ENCODE measurements at places on chromosomes 11 and 22.

- no peak for DNase-seq
These were observed 25.5 kb upstream of the DGKZ start for GRCh38 chr11:46321757-46322156.

- no peak for DNase-seq
These were observed 670 bp downstream of the RASD2 start for GRCh38 chr22:35541254-35541748.

- DNase-seq, result no peak
These were observed 104.9 kb upstream of the ASPHD2 start for GRCh38 chr22:26324150-26324549.

- no peak for DNase-seq
These were observed 66.0 kb downstream of the SHISAL1 start for GRCh38 chr22:44246615-44247326.

DNA sequence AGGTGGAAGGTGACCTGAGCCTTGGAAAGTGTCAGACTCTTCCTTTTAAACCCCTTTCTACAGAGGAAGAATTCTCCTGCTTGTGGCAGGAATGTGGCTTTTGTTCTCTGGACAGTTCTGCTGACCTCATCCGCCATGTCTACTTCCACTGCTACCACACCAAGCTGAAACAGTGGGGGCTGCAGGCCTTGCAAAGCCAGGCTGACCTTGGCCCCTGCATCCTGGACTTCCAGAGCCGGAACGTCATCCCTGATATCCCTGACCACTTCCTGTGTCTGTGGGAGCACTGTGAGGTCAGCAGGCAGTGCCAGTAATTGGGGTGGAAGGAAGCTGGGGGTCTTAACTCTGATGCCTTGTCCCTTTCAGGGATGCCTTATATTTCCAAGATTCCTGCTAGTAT lies 9.3 kb downstream of the HINFP start:
- no peak for DNase-seq

All from Ammon's horn (tissue), 1 donor.